ENCODE measurements at places on chromosomes 1 and 21. TPM values are rescaled to one million over a fixed set of nuclear protein-coding genes. Genes with fewer than 3 reads are reported as not detected.

- no peak for DNase-seq
- peaks cover 6% of the 10 kb centered on the region for H3K4me1 ChIP-seq
- H3K36me3 ChIP-seq: no peaks in the 10 kb centered on the region
- no peaks in the 10 kb centered on the region for H3K27me3 ChIP-seq
Measured at GRCh38 chr1:211332830-211333229, 6.2 kb downstream of the TRAF5 start.

- H3K27ac ChIP-seq: no peak overlapping the region
- H3K4me1 ChIP-seq: no peaks in the 10 kb centered on the region
- no peak overlapping the region for H3K4me3 ChIP-seq
- no peaks in the 10 kb centered on the region for H3K36me3 ChIP-seq
- no peaks in the 10 kb centered on the region for H3K27me3 ChIP-seq
- DNase-seq: no peak
Measured at GRCh38 chr1:34356853-34357252, 180.1 kb downstream of the C1orf94 start.

DNA sequence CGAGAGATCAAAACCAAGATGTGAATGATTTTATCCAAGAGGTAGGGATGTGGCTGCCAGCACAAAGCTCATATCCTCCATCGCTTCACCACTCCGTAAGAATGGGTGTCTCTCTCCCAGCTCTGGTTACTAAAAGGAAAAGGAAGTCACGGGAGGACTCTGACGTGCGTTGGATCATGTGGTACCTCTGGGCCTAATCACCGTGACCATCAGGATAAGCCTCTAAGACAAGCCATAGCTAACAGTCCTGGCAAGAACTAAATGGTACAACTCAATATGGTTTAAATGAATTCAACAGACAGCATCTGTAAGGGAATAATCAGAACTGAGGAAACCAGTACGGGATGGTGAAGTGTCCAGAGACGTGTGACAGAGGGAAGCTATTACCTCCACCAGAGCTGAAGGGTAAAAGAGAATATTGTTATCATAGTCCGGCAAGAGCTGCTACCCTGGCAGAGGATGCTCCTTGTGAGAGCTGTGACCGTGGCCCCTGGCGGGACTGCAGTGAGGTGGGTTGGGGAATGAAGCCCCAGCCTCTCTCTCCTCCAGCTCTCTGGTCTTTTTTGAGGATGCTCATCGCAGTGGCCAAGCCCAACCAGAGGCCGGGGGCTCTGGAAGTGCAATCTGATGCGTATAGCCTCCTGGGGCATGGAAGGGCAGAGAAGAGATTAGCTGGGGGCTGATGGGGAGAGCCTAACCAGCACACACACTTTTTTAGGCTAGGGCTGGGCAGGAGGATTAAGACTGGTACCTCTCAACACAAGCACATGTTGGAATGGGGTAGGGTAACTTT lies 54.2 kb downstream of the KIAA1614 start:
- H3K27ac ChIP-seq: no peak overlapping the region
- H3K36me3 ChIP-seq: peaks cover 3% of the 10 kb centered on the region

DNA sequence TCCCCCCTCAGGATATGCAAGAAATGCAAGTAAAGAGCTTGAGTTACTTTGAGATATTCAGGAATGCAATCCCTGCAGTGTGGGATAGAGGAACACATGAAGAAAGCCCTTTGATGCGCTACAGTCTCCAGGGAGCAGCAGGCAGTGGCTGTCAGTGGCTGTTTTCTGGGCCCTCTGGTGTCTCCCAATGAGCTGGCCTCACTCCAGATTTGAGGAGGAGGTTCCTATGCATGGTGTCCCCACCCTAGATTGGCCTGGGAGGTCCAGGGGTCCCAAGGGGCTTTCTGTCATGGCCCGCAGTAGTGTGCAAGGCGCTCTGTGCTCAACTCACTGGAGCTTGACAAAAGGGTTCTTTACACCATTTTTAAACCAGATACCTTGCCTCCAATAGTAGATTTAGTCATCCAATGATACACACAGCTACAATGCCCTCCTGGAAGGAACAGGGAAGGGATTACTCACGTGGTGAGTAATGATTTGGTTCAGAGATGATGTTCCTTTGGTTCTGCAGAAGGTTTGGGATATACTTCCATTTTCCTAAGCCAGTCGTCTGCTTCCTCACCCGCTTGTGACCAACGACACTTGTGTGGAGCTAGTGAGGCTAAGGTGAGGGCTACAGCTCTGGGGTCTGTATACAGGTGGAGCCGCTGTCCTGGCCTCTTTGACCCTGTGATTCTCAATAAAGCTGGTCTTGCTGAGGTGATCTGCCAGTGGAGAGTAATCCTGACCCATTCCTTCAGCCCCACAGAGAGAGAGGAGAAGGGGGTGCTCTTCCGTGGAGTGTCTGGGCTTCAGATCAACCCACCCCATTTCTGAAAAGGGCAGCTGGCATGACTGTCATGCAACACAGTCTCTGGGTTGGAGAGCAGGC lies 6.6 kb downstream of the BATF3 start:
- H3K36me3 ChIP-seq: no peaks in the 10 kb centered on the region
- H3K4me3 ChIP-seq: no peak overlapping the region
- DNase-seq: no peak
- peaks cover under 1% of the 10 kb centered on the region for H3K4me1 ChIP-seq
- H3K27ac ChIP-seq: no peak overlapping the region

The HES3 gene
- not detected for total RNA-seq

Data from heart left ventricle (tissue), 16 donors.